GM12891 (cell line): ENCODE measurements at places on chromosomes 16 and 17.

DNA sequence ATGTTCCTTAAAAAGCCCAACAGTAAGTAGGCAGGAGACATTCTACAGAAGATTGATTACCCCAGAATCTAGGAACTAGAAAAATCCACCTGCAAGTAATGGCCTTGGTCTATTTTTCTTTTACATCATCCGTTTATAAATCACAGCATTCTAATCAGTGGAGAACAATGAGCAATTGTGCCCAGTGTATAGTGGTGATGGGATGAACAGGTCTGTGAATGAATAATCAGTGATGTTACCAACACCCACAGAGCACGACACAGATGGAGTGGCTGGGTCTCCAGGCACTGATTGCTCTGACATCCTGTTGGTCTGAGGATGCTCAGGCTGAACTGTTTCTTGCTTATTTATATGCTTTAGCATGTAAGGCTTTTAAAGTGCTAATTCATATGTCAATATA, 1251.2 kb upstream of the CDH8 start:
- no peak for DNase-seq

DNA sequence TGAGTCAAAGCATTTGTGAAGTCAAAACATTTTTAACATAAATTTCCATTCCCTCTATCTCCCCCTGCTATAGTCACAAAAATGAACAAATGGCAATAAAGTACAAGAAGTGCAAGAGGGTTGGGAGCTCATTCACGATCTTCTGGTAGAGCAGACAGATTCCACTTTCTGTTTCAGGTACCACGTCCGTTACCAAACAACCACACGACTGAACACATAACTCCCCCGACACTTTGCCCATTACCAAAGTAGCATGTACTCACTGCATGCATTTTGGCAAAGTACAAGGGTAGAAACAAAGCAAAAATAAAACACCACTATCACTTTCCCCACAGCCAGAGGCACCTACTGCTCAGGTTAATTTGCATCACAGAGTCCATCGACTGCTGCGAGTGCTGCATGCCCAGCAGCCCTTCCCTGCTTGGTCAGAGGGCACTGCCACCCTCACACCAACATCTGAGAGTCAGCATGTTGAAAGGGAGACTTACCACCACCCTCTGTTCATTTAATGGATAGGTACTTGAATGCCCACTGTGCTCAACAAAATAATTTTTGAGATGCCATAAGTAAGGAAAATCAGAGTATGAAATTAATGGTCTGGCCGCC, 150.3 kb upstream of the AXIN2 start:
- no peak for DNase-seq

- peak; percentile 8 for DNase-seq
Observed at GRCh38 chr16:35750157-35750689, 2290.8 kb downstream of the TP53TG3F start.

DNA sequence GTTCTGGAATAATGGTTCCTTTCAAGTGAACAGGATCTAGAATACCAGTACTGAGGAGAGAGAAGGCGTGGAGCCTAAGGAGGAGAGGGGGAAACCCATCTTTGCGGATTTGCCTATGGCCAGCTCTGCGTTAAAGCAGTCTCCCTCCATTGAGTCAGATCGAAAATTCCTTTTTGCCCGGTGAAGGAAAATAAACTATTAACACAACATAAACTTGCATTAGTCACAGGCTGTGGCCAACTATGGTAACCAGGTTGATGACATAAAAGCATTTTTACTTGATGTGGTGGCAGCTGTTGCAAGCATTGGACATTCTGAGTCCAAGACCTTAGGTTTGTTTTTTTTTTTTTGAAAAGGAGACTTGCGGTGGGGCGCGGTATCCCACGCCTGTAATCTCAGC, 8.9 kb downstream of the LDAF1 start:
- DNase-seq, result no peak

- DNase-seq, result no peak
Observed at GRCh38 chr16:30077656-30078055, 1.9 kb downstream of the PPP4C start.

DNA sequence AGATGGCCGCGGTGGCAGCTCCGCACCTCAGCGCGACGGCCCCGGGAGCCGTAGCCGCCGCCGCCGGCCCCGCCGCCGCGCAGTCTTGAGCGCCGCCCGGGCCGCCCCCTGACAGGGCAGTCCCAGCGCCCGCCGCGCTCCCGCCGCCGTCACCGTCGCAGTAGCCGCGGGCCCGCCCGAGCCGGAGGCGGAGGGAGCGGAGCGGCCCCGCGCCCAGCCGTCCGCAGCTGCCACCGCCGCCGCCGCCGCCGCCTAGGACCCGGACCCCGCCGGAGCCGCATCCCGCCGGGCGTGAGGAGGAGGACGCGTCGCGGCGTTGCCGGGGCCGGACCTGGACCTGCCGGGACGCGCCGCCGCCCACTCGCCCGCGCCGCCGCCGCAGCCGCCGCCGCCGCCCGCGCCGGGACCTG, 218 bp downstream of the TNRC6C start:
- no peak for DNase-seq

DNA sequence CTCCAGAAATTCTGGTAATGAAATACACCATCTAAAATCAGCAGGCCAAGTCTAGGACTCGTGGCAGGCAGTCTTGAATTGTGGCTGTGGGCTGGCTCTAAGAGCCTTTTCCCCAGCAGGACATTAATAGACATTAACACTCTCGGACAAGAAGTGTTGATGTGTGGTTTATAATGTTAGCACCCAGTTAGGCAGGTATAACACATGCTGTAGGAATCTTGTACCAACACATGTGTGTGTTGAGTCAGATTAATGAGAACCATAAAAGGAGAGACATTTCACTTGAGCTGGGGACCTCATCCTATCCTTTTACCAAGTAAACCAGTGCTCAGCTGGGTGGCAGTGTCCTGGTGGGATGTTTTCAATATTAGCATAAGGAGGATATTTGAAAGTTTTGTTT, 264.5 kb downstream of the FTO start:
- DNase-seq, result no peak

- DNase-seq, result no peak
Observed at GRCh38 chr17:17207998-17208397, 1.9 kb upstream of the PLD6 start.

DNA sequence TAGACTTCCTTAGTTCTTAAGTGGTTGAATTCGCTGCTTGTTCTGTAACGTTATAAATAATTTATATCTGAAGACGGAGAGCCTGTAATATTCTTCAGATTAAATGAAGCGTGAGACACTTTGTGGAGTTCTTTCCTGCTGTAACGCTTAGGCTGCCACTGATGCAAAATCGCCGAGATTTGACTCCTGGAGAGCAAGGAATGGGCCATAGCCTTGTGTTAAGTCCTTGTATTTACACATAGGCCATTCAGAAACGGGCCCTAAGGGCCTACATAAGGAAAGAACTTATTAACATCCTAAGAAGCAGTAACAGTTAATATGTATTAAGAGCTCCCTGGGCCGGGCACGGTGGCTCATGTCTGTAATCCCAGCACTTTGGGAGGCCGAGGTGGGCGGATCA, 936 bp downstream of the EMC6 start:
- no peak for DNase-seq

- no peak for DNase-seq
Observed at GRCh38 chr17:17513626-17514025, 17.4 kb upstream of the RASD1 start.

DNA sequence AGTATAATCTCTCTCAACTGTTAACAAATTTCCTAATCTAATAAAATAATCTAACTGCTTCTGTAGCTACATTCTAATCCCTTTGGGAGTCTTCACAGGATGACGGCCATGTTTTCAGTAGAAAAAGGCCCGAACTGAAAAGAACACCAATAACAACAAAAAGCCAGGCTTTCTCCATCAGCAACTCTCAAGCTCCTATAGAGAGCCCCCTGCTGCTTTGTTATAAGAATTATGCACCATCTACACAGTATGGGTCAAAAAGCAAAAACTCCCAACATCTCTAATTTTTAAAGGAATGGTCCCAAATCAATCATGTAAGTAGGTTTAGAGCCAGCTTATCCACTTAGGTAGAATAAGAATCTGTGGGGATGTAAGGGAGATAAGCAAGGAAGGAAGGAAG, 163.6 kb upstream of the C17orf78 start:
- no peak for DNase-seq

GRCh38 chr17:36610474-36610873, 9.1 kb downstream of the MRM1 start:
- no peak for DNase-seq

DNA sequence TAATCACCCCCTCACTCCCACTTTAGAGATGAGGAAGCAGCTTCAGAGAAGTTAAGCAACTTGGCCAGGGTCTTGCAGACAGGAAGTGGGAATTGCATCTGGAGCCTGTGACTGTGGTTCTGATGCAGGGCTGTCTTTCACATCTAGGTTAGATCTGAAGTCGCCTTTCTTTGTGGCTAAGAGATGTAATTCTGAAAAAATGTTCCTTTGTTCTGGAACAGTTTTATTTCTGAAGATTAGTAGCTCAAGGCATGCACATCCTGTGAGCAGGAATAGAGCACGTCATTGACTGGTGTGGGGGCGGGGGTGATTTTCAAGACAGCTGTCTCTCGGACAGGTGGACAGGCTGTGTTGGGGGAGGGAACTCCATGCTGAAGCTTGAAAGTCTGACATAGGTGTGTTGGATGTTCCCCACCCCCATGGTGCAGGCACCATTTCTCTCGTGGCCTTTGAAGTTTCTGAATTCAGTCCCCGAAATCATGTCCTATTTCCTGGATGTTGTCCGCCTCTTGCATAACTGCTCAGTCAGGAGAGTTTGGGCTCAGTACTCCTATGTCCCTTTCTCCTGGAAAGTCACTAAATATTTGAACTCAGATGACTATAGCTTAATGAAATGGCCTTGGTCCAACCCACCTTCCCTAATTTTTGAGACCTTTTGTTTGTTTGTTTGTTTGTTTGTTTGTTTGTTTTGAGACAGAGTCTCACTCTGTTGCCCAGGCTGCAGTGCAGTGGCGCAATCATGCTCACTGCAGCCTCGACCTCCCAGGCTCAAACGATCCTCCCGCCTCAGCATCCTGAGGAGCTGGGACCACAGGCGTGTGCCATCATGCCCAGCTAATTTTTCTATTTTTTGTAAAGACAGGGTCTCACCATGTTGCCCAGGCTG, 21.0 kb upstream of the HERPUD1 start:
- DNase-seq, result no peak

- DNase-seq, result no peak
Observed at GRCh38 chr17:74566132-74566753, 1.1 kb downstream of the CD300H start.

GRCh38 chr17:18039535-18040260, 490 bp downstream of the GID4 start:
- peak; percentile 34 for DNase-seq
